ENCODE measurements at places on chromosomes 16 and 17.

DNA sequence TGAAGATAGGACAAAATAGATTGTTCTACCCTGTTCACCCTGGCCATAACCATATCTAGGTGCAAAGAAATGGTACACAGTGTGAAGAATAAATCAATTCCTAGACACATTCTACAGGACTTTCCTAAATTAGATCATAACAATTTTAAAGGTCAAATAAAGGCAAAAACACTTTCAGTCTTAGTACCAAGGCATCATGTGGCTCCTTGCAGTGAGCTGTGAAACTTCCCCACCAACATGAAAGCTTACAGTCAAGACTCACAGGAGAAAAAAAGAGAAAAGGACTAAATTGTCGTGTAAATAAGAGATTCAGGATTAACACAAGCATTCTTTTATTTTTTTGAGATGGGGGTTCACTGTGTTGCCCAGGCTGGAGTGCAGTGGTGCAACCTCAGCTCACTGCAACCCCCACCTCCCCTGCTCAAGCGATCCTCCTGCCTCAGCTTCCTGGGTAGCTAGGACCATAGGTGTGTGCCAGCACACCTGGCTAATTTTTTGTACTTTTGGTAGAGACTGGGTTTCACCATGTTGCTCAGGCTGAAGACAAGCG is 14.2 kb downstream of the NSMCE1 start:
- DNase-seq, result no peak

GRCh38 chr17:9162275-9162985 is 141.1 kb downstream of the NTN1 start:
- no peak for DNase-seq

DNA sequence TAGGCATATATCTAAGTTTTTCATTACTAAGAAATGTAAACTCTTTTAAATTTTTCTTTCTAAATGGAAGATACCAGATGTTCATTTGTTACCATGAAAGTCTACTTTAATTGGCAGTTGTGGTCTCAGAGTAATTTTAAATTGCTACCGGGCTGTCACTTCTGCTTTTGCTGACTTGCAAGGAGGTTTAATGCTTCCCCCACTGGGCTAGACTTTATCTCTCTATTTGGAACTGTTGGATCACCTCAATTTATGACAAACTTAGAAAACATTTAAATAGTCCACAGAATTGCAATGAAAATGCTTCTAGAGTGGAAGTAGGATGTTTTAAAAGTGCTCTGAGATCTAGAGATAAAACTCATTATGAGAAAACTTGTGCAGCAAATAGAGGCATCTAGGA is 479.8 kb upstream of the GOT2 start:
- DNase-seq, result no peak

DNA sequence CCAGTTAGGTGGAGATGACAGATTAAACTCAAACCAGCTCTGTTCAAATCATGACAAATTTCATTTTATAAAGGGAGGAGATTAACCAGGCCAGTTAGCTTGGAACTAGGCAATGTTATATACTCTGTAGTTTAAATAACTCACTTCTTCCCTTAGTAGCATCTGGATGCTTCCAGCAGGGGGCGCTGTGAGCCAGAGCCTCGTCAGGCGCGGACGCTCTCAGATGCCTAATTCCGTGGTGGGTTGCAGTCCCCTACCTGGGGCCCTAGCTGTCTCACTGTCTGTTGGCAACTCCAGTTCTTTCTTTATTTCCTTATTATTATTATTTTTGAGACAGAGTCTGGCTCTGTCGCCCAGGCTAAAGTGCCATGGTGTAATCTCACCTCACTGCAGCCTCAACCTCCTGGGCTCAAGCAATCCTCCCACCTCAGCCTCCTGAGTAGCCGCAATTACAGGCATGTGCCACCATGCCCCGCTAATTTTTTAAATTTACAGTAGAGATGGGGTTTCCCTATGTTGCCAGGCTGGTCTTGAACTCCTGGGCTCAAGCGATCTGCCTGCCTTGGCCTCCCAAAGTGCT is 17.3 kb upstream of the WFDC1 start:
- DNase-seq, result peak; percentile 53

DNA sequence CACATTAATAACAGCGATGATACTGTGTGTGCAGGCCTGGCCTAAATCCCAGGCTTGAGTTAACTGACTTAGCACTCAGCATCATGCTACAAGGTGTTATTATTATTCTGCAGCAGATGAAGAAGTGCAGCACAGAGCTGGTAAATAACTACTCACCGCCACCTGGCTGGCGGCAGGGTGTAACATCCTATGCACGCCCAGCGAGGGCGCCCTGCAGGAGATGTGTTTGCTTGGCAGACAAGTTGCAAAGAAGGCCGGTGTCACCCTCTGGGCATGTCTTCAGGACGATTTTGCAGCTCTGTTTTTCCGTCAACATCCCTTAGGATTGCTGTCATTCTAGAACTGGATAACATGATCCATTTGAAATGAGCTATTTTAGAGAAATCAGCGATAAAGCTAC is 30.1 kb downstream of the DNAH9 start:
- no peak for DNase-seq

GRCh38 chr17:57762452-57763395 is 17.6 kb upstream of the CCDC182 start:
- no peak for DNase-seq

GRCh38 chr17:79218175-79218824 is 143.7 kb downstream of the ENGASE start:
- DNase-seq, result no peak
